ENCODE measurements at places on chromosomes 4 and X. TPM values are rescaled to one million over a fixed set of nuclear protein-coding genes. Genes with fewer than 3 reads are reported as not detected.

HAND2 gene
- total RNA-seq, result 1.4 TPM

- no peak overlapping the region for H3K27ac ChIP-seq
- DNase-seq, result no peak
- H3K36me3 ChIP-seq, result no peaks in the 10 kb centered on the region
- H3K4me1 ChIP-seq, result no peaks in the 10 kb centered on the region
- H3K4me3 ChIP-seq, result no peak overlapping the region
These were observed 27.2 kb downstream of the EPGN start for GRCh38 chr4:74335341-74336021.

- no peaks in the 10 kb centered on the region for H3K4me1 ChIP-seq
- H3K4me3 ChIP-seq, result no peak overlapping the region
- H3K27me3 ChIP-seq, result no peaks in the 10 kb centered on the region
These were observed 4.3 kb downstream of the ZFX start for GRCh38 chrX:24153796-24154189.

ANOS1 gene
- 1.3 TPM for total RNA-seq

DNA sequence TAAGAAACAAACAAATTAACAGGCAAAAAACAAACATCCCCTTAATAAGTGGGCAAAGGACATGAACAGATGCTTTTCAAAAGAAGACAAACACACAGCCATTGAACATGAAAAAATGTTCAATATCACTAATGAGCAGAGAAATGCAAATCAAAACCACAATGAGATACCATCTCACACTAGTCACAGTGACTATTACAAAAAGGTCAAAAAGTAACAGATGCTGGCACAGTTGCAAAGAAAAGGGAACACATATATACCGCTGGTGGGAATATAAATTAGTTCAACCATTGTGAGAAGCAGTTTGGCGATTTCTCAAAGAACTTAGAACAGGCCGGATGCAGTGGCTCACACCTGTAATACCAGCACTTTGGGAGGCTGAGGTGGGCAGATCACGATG is 146.1 kb upstream of the NEIL3 start:
- DNase-seq, result no peak
- no peaks in the 10 kb centered on the region for H3K36me3 ChIP-seq
- H3K4me1 ChIP-seq, result no peaks in the 10 kb centered on the region
- H3K27ac ChIP-seq, result no peak overlapping the region
- no peaks in the 10 kb centered on the region for H3K27me3 ChIP-seq

GRCh38 chr4:88858752-88859151 is 161.1 kb upstream of the NAP1L5 start:
- no peak overlapping the region for H3K27ac ChIP-seq
- H3K27me3 ChIP-seq, result no peaks in the 10 kb centered on the region
- no peaks in the 10 kb centered on the region for H3K4me1 ChIP-seq
- H3K4me3 ChIP-seq, result no peak overlapping the region

DNA sequence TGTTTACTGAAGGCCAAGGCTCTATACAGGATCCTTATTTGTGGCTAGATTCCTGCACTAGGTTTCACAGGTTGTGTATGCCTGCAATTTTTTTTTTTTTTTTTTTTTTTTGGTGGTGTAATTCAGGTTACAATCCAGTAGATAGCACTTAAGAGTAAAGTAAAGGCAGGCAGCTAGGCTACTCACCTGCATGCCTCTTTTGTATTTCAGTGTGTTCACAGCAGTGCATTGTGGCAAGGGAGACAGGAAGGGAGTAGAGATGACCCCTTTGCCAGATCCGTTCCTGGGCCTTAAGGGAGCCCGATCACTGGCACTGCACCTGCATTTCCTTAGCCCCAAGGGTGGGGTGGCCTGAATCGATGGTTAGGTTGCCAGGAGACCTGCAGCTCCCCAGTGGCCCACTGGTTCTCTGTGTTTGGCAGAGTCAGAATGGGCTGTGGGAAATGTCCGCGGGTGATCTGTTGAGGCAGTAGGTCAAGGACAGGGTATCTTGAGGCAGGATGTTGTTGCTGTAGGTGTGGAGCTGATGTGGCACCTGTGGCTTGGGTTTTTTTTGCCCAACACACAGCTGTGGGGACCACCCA is 374.9 kb upstream of the AADAT start:
- H3K4me1 ChIP-seq, result no peaks in the 10 kb centered on the region
- no peaks in the 10 kb centered on the region for H3K27me3 ChIP-seq
- no peaks in the 10 kb centered on the region for H3K36me3 ChIP-seq
- H3K27ac ChIP-seq, result no peak overlapping the region
- DNase-seq, result no peak

- H3K27me3 ChIP-seq, result no peaks in the 10 kb centered on the region
- no peak overlapping the region for H3K27ac ChIP-seq
- H3K36me3 ChIP-seq, result no peaks in the 10 kb centered on the region
- no peaks in the 10 kb centered on the region for H3K4me1 ChIP-seq
- no peak overlapping the region for H3K4me3 ChIP-seq
These were observed 43.9 kb upstream of the PDLIM5 start for GRCh38 chr4:94407846-94408245.

MXD4 gene
- total RNA-seq, result 47.5 TPM

- no peak for DNase-seq
- H3K4me1 ChIP-seq, result no peaks in the 10 kb centered on the region
- no peaks in the 10 kb centered on the region for H3K36me3 ChIP-seq
- no peak overlapping the region for H3K27ac ChIP-seq
- H3K27me3 ChIP-seq, result peaks cover 66% of the 10 kb centered on the region
- peak overlapping the region; percentile 31 for H3K4me3 ChIP-seq
These were observed 206.8 kb downstream of the TENM3 start for GRCh38 chr4:182449930-182450439.

DNA sequence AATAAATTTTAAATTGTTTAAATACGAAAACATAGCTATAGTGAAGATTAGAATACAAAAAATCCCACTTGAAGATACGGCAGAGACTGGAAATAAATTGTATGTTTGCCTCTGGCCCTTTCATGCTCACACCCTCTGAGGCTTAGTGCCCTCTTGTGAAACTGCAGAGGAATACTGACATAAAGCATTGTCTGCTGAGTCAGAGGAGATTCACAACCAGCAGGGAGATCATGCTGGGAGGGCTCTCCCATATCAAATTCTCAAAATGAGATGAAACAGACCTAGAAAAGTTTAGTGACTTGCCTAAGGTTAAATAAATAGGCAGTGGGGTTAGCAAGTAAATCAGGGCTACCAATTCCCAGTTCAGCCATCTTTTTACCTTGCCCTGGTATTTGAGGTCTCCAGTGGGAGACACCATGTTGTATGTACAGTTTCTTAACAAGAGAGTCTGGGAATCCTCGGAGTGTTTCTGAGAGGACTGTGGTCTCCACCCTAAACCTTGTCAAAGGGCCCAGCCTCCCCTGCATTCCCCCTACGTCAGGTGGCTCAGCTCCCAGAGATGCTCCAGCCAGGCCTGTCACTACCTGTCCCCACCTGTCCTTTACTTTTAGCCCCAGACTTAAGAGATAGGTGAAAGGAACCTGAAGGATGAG is 581.4 kb upstream of the DIPK2B start:
- H3K27me3 ChIP-seq, result no peaks in the 10 kb centered on the region
- no peak overlapping the region for H3K27ac ChIP-seq
- no peaks in the 10 kb centered on the region for H3K4me1 ChIP-seq
- H3K36me3 ChIP-seq, result no peaks in the 10 kb centered on the region

VCX3B gene
- total RNA-seq, result not detected

- DNase-seq, result no peak
- H3K27me3 ChIP-seq, result no peaks in the 10 kb centered on the region
- H3K27ac ChIP-seq, result no peak overlapping the region
- no peaks in the 10 kb centered on the region for H3K36me3 ChIP-seq
- H3K4me3 ChIP-seq, result no peak overlapping the region
These were observed 36.6 kb upstream of the PTPN13 start for GRCh38 chr4:86557526-86557925.

NOX1 gene
- 0.33 TPM for total RNA-seq

TKTL2 gene
- total RNA-seq, result not detected
